ENCODE measurements at places on chromosomes 3 and 15. TPM values are rescaled to one million over a fixed set of nuclear protein-coding genes. Genes with fewer than 3 reads are reported as not detected.
A peak's percentile ranks its signal among the peaks of the same experiment; 100 is the strongest.

DNA sequence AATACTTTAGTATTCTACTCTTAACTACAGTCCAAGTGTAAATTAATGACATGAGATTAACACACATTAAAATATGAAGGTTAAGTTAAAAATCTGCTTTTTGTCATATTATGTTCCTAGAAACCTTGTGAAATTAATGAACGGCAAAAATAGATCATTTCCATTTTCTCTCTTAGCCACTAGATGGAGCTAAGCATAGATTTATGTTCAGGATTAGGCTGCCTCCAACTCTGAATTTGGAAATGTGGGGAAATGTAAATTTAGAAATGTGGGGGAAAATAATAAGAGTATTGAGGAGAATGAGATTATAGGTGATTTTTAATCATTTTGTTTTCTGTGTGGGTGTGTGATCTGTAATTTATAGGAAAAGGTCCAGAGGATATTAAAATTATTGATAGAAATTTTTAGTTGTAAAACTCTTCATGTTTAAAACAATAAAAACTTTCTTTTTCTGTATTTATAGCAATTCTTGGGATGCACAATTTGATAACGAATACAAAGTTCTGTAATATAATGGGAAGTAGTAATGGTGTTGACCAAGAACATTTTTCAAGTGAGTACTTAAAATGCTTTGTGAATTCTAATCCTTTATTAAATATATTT is 59.2 kb downstream of the TMOD3 start:
- H3K4me1 ChIP-seq, result peaks cover 33% of the 10 kb centered on the region
- no peak for DNase-seq
- H3K27ac ChIP-seq, result no peak overlapping the region

GRCh38 chr15:94263341-94264273 is 32.2 kb downstream of the MCTP2 start:
- peaks cover 9% of the 10 kb centered on the region for H3K4me1 ChIP-seq
- peak overlapping the region; percentile 88 for H3K27ac ChIP-seq
- no peaks in the 10 kb centered on the region for H3K36me3 ChIP-seq
- no peaks in the 10 kb centered on the region for H3K27me3 ChIP-seq
- H3K4me3 ChIP-seq, result peak overlapping the region; percentile 58
- DNase-seq, result peak; percentile 71

Gene CACNA2D3
- total RNA-seq, result 0.20 TPM

GRCh38 chr3:137852391-137852830 is 88.3 kb downstream of the SOX14 start:
- no peaks in the 10 kb centered on the region for H3K4me1 ChIP-seq
- H3K27ac ChIP-seq, result no peak overlapping the region
- DNase-seq, result no peak
- H3K4me3 ChIP-seq, result no peak overlapping the region
